Non-pigmented ciliary epithelial cell (primary cell): ENCODE measurements at places on chromosomes 7 and 10.

GRCh38 chr7:45622058-45622457 lies 47.9 kb downstream of the ADCY1 start:
- no peak for DNase-seq

- no peak for DNase-seq
These were observed 18.5 kb upstream of the ANTXRL start for GRCh38 chr10:46268076-46268881.

DNA sequence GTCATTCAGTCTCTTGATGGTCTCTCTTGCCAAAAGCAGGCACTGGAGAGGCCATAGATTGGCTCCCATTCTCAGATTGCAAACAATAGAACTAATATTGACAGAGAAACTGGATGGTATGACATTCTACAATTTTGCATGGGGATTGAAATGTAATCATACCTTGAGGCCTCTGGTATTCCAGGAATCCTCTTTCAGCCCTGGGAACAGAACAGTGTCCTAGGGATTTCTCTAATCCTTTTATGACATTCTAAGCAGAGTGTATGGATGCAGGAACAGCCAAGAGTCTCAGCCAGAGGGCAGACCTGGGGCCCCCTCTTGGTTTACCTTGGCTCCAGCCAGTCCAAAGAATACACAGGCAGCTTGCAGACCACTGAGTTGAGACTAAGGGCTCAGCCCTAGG lies 206.4 kb downstream of the KCNMA1 start:
- DNase-seq: no peak

- DNase-seq: no peak
These were observed 50.3 kb downstream of the ADCYAP1R1 start for GRCh38 chr7:31102151-31102972.

DNA sequence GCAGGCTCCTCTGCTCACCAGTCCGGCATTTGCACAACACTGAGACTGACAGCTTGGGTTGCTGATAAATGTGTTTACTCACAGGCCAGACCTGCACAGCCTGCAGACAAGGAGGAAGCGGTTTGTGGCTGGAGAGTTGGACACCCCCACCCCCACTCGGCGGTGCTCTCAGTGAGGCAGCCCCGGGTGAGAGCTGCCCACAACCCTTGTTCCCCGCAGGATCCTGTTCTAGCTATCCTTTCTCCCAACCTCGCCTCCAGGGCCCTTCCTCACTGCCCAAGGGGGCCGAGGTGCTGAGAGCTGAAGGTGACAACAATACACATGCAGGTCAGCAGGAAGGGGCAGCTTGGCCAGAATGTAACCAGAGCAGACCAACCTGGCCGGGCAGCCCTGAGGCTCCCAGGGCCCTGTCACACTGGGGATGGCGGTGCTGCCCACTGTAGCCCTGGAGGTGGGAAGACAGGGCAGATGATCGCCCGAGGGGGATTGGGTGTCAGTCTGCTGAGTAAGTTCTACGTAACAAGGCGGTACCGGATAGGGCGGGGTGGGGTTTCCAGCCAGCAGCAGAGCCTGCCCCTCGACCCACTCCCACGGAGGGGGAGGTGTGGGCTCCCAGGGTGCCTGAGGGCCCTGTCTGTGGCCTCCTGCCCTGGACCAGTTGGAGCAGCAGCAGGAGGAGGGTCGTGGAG lies 2.1 kb upstream of the ADAM8 start:
- peak; percentile 22 for DNase-seq

DNA sequence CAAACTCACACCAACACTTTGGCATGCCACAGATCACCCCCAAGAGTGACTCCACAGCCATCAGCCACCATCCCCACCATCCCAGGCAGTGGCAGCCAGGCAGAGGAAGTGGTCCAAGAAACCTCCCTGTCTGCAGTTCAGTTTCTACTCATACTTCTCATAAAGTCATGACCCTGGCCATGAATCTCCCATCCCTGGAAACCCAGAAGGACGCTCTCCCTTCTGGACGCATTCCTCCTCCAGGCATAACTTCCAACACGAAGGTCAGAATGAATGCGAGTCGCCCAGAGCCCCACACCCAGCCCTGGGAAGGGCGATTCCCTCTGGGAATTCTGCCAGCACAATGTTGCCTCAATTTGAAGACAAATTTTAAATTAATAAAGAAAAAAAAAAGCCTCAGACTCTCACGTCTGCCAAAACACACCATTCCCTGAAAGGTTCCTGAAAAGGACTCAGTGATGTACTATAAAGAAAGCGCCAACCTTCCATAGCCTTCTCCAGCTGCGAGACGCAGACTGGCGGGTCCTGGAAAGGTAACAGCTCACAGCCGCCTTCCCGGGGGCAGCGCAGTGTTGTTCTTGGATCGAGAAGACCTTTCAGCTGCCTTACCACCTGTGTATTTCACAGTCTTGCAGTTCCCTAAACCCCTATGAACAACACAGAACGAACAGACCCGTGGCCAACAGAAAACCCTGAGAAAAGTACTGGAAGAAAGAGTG lies 307.6 kb downstream of the FRMD4A start:
- DNase-seq: no peak

GRCh38 chr7:10708447-10708846 lies 265.2 kb upstream of the PHF14 start:
- no peak for DNase-seq

DNA sequence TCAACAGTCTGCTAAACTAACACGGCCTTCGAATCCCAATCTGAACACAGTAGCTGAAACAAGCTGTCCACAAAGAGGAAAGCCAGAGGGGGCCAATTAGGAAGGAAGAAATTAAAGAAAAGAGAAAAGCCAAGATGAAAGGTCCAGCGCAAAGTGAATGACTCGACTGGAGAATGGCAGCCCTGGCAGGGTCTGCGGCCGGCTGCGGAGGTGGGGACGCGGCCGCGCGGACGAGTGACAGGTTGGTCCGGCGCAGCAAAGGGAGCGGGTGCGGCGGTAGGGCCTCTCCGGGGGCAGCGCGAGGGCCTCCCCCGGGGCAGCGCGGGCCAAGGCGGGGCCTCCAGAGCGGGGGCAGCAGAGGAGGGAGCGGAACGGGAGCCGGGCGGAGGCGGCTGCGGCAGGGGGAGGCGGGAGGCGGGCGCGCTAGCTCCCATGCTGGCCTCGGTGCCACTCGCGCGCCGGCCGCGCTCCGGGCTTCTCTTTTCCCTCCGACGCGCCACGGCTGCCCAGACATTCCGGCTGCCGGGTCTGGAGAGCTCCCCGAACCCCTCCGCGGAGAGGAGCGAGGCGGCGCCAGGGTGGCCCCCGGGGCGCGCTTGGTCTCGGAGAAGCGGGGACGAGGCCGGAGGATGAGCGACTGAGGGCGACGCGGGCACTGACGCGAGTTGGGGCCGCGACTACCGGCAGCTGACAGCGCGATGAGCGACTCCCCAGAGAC lies at the start of gene VWC2:
TSS of gene VWC2 (plus strand) at position 421 of the 718 bp plus-strand sequence. CDS start 1,798 bp downstream, outside the sequence.
- no peak for DNase-seq

DNA sequence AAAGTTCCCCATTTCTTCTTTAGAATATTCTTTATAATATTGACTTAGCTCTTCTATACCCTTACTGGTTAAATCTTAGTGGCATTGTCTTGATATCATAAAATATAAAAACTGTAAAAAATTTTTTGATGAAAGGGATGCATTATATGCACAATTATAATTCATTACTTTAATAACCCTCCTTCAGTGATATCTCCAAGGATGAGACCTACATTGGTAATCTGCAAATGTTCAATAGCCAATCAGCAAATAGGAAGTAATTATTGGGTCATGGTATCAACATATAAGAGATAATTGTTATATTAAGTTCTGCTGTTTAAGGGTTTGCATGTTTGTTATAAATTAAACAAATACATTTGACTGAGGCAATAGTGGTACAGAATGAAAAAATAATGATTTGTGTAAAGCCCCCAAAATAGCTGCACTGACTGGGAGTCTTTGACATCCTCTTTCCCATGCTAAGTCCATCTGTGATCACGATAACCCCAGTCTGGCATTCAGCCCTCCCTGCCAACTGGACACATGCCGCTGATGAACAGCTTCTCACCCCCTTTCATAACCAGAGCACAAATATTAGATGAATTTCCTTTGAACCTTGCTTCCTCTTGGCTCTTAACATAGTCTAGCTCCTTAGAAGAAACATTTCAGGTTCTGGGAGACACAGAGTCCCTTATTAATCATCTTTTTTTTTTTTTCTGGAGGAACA lies 169.5 kb downstream of the CPED1 start:
- no peak for DNase-seq

DNA sequence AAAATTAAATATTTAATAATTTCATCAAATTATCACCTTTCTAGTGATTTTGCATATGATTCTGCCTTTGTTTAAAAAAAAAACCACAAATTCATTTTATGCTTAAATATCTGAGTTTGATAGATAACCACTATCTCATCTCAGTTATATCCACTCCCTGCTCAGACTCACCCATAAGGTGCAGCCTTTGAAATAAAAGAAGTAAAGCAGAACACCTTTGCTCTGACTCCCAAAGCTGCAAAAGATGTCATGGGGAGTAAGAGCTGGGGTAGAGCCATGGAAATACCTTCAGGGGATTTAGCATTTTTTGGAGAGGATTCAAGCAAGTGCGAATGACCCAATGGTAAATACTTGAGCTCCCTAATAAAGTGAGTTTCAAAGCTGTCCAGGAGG lies 15.1 kb upstream of the CYP3A5 start:
- DNase-seq: no peak

DNA sequence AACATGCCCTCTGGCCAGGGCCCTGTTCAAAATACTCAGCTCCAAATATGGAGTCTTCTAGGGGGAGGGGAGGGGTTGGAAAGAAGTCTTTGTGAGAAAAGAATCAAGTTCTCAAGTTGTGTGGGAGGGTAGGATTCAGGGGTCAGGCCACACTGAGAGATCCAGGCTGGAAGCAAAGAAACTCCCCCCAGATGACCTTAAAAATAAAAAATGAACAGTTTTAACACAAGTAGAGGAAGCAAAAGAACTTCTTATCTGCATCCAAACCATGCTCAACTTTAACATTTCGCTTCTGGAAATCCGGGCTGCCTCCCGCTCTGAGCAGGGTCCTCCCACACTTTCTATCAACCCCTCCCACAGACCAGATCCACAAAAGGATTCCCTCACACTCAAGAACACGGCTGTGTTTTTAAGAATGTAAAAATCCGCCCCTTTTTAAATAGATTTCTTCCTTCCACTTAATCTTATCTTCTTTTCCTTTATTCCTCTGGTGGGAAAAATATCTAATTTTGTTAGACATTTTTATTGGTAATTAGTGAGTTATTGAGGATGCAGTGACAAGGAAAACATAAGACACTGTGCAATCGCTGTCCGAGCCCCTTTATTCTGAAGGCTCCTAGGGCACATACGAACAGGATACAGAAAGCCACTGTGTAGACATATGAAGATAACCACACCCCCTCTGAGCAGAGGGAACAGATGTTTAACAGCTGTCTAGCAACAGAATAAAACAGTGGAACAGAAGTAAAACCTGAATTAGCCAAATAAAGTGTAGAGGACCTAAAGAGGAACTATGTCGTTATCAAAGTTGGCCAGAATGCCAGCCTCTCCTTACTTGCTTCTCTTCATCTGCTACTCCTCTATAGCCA lies 43.8 kb downstream of the CYTH3 start:
- no peak for DNase-seq

DNA sequence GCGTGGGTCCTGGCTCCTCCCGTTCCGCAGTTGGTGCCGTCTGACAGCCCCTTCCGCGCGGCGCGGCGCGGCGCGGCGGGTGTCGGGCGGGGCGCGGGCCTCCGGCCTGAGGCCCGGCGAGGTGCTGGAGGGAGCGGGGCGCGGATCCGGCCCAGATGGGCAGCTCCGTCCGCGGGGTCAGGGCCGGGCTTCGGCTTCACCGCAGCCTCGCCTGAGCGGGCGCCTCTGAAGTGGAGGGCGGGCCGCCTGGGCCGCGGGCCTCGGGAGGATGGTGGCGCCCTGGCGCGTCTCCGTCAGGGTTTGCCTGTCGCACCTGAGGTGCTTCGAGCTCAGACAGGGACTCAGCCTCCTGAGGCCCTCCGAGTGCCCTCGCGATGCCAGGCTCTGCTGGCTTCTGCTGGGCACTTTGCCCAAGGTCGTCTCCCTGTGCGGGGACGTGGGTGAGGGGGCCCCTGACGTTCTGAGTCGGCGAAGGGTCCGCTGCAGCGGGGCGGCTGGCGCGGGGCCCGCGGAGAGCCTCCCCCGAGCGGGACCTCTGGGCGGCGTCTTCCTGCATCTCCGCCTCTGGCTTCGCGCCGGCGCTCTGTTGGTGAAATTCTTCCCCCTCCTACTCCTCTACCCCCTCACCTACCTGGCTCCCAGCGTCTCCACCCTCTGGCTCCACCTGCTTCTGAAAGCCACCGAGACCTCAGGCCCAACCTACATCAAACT lies 473 bp downstream of the ADCK2 start:
- no peak for DNase-seq

DNA sequence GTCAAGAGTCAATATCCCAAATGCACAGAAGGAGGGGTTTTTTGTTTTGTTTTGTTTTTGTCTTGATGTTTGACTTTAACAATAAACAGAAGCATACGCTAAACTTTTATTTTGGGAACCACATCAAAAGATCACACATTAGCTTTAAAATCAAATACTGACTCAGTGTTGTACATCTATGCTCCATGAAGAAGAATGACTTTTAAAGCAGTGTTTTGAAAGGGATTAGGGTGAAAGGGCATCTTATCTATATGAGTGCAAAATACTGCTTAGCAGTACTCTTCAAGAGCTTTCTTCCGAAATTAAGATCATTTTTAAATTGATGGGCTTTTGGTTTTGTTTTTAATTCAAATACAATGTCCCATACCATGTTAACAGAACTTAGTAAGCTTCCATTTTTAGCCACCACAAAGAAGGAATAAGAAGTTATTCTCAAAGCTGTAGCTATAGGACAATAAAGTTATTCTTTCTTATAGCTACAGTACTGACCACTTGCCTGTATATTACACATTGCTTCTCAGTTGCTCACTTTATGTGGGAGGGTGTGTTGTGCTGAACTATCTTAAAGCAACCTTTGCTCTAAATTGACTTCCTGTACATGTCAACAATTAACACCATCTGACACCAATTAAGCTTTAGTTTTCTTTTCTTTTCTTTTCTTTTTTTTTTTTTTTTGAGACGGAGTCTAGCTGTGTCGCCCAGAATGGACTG lies 144.3 kb upstream of the KAT6B start:
- DNase-seq: no peak

DNA sequence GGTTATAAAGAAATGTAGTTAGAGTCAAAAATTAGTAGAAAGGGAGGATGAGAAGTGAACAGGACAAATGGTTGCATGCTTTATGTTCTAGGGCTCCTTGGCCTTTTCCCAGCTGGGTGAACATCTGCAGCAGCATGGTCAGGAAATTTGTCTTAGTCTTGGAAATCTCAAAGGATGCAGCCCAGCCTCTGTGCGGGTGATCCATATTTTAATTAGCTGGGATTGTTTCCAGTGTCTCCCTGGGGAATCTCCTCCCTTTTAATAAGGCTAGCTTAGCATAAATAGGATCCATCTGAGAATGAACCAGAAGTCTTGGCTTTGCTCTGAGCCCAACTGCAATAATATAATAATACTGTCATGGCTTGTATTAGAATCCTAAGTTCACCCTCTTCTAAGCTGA lies 198.3 kb downstream of the PRKG1 start:
- DNase-seq: no peak

GRCh38 chr7:34160261-34160752 lies 255.0 kb downstream of the BMPER start:
- DNase-seq: peak; percentile 54

GRCh38 chr7:157673573-157673972 lies 336.8 kb downstream of the DNAJB6 start:
- DNase-seq: no peak
